NCI-H187 treated with DMSO at 0.1 percent for 48 hours (cell line): ENCODE measurements at places on chromosomes 4 and X.

DNA sequence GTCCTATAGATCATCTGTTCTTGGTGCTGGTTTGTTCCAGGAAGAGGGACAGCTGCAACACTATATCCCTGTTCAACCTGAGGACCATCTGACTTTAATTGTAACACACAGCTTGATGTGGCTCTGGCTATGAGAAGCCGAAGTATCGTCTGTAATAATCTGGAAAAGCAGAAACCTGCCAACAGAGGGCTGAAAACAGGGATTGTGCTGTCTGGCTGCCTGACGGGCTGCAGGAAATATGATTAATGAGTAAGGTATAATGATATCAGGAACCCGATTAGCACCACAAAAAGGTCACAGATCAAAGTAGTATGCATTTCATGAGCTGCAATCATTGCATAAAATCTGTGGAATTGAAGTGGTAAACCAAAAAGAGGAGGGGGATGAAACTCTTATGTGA, 170.4 kb upstream of the MAB21L2 start:
- no peak for DNase-seq

GRCh38 chr4:122412547-122412946, 33.7 kb downstream of the ADAD1 start:
- no peak for DNase-seq

GRCh38 chrX:118976599-118977340, 2.4 kb downstream of the LONRF3 start:
- DNase-seq = no peak

DNA sequence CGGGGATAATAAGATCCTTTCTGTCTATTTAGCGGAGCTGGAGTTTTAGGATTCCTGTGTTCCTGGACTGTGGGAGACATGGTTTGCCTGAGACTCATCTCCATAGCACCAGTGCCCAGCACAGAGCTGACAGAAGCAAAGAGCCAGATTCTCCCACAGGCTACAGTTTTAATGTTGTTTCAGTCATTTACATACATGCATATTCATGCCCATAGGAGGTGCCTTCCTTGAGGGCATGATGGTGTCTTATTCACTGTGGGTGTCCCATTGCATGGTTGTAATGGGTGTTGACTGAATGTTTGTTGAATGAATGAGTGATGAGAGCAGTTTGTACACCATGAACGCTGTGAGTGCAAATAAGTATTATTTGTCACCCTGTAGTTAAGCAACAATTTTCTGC, 260.6 kb downstream of the EVC2 start:
- no peak for DNase-seq

DNA sequence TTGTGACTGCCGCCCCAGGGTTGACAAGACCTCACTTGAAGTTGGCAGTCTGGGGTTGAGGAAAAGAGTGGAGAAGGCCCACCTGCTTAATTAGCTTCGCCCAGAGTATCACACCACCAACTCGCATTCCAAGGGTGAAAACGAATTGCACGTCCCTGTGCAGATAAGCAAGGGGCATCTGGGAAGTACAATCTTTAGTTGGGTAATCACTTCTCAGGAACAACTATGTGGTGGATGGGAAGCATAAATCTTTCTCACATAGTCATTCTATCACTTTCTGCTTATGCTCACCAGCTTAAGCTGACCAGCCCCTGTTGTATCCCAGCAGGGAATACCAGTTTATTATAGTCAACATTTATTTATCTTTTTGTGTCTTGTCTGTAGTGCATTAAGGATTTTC, 14.3 kb downstream of the SPCS3 start:
- DNase-seq = no peak

GRCh38 chrX:45852884-45853283, 652.2 kb upstream of the DIPK2B start:
- no peak for DNase-seq

DNA sequence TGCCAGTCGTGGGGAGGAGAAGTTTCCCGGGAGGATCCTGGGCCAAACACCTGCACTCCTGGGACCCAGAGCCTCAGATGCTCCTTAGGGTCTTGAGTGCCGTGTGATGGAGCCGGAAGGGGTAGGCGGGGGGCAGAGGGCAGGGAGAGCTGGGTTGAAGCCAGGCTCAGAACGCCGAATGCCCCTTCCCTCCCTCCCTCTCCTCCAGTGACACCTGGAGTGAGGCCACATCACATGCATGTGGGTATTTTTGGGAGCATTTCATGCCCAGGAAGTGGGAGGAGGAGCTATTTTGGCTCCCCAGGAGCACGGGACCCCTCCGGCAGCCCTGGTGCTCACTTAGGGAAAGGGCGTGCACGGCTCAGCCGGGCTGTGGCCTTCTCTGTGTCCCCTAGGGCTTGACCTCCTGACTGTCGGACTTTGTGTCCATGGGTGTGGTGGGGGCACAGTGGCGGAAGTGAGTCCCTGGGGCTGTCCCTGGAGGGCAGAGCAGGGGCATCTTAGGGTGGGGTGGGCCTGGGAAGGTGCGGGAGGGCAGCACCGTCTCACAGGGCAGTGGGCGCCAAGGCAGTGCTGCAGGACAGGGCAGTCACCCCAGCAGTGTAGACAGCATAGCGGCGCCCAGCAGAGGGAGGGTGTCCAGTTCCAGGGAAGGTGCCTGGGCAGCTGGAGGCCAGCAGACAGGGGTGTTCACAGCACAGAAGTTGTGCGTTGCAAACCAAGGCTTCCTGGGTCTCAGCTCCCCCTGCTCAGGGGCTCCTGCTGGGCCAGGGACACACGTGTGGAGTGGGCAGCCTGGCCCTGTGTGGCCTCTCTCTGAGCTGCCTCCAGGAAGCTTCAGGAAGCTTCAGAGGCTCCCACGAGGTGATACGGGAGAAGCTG, 4.9 kb upstream of the CPLX1 start:
- no peak for DNase-seq

DNA sequence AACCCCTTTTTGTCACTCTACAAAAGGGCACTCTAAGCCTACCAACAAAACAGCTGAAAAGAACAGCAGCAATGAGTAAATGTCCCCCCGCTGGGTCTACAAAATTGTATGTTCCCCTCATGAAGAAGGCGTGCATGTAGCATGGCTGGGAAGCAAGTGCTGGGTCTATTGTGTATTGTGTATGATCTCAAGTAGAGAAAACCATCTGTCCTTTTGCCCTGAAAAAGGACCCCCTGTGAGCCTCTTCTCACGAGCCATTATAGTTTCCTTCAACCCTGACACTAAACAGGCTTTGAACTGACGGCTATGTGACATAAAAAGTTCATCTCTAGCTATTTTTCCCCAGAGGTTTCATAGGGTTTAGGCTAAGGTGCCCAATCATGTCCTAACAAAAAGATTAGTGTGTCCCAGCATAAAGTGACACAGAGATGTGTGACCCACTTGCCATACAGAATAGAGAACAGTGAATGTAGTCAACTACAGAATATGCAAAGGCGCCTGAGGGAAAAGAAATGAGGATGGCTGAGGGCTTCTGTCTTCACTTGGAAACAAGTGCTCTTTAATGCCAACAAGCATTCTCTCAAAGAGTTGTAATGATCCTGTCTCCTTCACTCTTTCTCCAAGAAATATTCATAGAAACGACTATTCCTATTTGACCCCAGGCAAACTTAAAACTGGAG, 27.3 kb downstream of the COL25A1 start:
- DNase-seq = no peak

- DNase-seq = no peak
These were observed 35.8 kb upstream of the TNIP3 start for GRCh38 chr4:121199742-121200561.

DNA sequence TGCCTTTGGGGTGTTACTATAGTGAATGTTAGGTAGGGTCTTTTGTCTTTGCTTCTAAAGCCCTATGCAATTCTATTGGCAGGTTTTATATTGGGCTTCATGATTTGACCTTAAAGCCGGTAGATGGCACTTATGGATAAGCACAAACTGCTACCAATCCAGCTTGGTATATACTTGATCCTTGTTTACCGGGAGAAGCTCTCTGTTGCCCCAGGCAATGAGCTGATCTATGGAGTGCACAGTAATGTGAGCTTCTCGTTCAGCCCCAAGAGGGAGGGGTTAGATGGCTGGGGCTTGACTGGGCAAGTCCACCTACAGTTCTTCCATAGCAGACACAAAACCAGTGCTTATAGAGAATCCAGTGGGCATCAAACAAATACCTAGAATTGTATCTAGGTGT, 287.2 kb upstream of the CT83 start:
- no peak for DNase-seq

DNA sequence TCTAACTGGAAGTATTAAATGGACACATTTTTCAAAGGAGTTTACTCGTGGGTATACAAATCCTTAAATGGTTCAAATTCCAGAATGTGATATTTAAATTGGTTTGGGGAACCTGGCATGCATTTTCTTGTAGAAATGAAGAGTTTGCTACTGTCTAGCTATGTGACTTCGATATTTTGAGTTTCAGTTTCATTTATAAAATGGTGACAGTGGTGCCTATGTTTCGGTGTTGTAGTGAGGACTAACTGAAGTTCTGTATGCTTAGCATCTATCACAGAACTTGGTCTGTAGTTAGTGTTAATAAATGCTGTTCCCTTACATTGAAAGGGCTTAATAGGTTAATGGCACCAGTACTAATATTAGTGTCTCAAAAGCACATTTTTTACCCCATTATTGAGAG, 29.4 kb downstream of the TRPC5 start:
- DNase-seq = no peak

DNA sequence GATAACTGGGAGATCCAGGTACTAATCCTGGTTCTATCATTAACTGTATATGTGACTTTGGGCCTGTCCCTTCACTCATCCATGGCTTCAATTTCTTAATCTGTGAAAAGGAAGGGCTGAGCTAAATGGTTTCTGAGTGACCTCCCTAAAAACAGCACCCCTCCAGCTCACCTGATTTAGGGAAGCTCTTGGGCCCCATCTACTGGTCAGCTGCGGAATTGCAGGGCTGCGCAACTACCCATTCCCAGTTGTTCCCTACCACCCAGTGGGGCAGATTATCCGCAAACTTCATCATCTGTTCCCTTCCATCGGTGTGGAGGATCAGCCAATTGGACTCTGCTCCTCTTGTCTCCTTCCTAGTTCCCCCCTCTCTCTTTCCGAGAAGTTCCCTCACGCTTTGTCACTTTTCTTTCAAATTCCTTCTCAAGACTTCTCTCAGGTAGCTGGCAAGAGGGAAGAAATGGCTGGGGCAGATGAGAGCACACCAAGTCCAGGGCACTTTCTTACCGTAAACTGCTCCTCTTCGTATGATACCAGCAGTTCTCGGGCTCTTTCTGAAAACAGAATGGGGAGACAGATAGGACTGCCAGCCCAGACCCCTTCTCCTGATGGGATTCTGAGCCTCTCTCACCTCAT, 5.8 kb downstream of the LAS1L start:
- no peak for DNase-seq

DNA sequence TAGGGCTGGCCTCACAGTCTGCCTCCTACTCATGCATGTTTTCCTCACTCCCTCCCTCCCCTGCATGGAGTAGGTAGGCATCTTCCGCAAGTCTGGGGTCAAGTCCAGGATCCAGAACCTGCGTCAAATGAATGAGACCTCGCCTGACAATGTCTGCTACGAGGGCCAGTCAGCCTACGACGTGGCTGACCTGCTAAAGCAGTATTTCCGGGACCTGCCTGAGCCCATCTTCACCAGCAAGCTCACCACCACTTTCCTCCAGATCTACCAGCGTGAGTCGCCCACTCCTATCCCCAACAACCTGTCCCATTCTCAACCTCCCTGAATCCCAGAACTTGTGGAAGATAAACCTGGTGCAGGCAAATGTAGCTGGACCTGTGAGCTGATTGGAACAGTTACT, 73.4 kb downstream of the STARD8 start:
- no peak for DNase-seq

DNA sequence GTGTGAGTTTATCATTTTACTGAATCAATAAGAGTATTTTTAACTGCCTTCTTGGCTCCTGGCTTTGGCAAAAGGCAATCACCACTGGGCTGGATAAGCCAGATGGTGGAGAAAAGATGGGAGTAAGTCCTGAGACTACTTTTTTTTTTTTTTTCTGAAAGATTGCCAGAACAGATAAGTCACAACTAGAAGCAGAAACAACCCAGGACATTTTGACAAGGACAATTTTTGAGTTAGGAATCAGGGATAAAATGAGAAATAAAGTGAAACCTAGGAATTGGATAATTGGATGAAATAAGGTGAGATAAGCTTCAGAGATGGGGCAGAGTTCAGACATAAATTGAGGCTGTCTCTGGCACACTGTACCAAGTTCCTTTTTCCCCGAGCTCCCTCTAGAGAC, 471.0 kb downstream of the KLHL13 start:
- no peak for DNase-seq

GRCh38 chrX:56928546-56928945, 66.8 kb downstream of the SPIN3 start:
- no peak for DNase-seq

DNA sequence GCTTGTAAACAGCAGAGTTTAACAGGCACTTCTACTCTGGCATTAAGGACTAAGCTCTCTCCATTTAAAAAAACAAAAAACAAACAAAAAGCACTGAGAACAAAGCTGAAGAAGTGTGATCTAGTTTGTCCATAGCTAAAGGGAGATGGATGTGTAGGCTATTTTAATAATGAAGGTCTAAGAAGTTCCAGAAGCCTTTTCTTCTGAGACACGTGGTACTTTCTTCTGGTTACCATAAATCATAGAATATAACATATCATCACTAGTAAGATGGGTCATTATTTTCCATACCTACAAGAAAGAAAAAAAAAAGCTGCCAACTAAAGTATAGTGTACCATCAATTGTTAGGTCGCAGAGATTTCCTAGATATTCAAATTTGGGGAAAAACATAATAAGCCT, 722 bp upstream of the NBDY start:
- no peak for DNase-seq

- DNase-seq = no peak
These were observed 656.7 kb upstream of the NDST4 start for GRCh38 chr4:115770046-115770543.

GRCh38 chrX:2517055-2517454, 16.3 kb upstream of the DHRSX start:
- DNase-seq = no peak

GRCh38 chr4:185993328-185993973, 75.5 kb upstream of the TLR3 start:
- DNase-seq = no peak

- DNase-seq = no peak
These were observed 120.9 kb upstream of the NOCT start for GRCh38 chr4:138894709-138895108.

- DNase-seq = no peak
These were observed 35.5 kb downstream of the PLAC1 start for GRCh38 chrX:134622813-134623185.

DNA sequence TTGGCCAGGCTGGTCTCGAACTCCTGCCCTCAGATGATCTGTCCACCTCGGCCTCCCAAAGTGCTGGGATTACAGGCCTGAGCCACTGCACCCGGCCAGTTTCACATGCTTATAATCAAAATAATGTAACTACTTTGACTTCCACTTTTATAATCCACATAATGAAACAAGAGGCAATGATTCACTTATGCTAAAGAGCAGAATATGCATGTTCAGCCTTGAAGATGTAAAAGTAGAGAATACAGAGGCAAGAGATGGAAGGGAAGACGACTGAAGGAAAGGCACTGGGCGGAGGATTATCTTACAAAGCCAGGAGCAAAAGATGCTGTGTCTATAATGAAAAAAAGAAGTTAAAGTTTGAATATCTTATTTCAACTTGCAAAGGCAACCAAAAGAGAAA, 13.3 kb upstream of the ZNF518B start:
- no peak for DNase-seq

GRCh38 chr4:168558599-168558998, 61.7 kb downstream of the PALLD start:
- DNase-seq = no peak
